ENCODE measurements at places on chromosomes 5 and 9.

GRCh38 chr5:33073881-33074327, 362.8 kb downstream of the NPR3 start:
- DNase-seq: no peak

- no peak for DNase-seq
Observed at GRCh38 chr9:113306566-113306965, 3.4 kb upstream of the RNF183 start.

- no peak for DNase-seq
Observed at GRCh38 chr5:127671218-127671617, 22.3 kb downstream of the CTXN3 start.

DNA sequence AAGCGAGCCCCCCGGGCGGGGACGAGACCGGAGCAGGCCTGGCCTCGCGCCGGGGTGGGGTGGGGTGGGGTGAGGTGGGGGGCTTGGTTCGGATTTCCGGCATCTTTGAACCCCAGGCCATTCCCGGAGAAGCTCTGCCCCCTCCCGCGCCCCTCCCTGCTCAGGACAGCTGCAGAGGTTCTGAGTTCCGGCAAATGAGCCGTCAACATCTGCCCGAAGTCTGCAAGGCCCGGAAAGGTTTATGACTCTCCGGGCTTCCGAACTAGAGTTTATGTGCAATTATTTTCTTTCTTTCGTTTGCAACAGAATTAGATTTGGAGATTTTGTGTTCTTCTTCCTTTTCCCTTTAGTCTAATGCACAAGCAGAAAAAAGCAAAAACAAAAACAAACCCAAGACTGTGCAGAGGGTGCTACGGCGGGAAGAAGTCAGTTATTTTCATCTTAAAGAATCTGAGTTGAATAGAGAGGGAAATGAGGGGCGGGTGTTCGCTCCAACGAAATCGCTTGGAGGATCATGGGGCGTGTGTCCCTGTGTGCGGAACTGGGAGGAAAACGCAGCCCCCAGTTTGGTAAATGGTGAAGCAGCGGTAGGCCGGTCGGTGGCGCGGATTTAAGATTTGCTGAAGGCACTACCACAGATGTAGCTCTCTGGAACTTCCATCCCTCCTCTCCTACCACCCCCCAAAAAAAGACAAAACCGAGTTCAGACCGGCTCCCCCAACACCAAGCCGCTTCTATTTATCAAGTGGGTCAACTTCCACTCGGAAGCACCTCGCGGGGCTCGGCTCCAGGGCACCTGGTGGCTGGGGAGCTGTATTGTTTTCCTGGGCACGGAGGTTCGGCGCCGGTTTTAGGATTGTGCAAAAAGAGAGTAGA, 4.8 kb downstream of the LHX2 start:
- no peak for DNase-seq
